ENCODE measurements at places on chromosomes 3 and 15.
A peak's percentile ranks its signal among the peaks of the same experiment; 100 is the strongest.

DNA sequence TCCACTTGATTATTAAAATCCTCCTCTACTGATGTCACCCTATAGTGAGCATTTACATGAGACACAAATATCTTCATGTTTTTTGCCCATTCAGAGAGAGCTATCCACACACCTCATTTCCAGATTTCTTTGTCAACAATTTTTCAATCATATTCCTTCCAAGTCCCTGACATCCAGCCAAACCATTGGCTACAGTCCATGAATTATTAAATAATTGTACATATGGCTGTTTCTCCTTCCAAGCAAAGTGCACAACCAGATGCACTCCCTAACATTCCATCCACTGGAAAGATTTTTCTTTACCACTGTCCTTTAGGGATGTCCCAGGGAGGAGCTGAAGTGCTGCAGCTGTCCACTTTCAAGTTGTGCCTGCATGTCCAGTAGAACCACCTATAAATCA is 328.0 kb upstream of the MDFIC2 start:
- H3K4me3 ChIP-seq: no peak overlapping the region
- H3K4me1 ChIP-seq: no peaks in the 10 kb centered on the region
- H3K27me3 ChIP-seq: no peaks in the 10 kb centered on the region

DNA sequence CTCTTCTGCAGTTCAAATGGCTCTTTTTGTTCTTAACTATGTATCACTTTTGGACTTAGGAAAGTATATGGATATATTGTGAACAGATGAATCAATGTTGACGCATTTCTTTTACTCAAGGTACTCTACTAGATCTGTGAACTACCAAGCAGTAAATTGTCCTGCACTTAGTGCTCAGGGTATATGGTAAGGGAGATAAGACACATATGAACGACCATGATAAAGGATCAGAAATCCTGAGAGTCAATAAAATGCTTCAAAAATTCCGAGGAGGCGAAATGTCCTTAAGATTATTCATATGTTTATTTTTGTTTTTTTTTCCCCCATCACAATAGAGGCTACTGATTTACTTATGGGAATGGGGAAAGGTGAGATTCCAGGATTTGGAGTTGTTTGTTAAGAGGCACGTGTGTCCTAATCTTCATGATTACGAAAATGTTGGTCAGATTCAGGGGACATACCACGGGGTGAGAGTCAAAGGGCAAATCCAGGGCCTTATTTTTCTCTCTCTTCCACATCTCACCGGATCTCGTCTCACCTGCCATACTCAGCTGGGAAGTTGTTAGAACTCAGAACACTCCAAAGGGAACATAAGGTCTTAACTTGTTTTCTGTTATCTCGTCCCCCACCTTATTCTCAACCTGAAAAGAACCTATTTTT is 475.1 kb upstream of the TBL1XR1 start:
- H3K27ac ChIP-seq: no peak overlapping the region
- H3K4me3 ChIP-seq: no peak overlapping the region

DNA sequence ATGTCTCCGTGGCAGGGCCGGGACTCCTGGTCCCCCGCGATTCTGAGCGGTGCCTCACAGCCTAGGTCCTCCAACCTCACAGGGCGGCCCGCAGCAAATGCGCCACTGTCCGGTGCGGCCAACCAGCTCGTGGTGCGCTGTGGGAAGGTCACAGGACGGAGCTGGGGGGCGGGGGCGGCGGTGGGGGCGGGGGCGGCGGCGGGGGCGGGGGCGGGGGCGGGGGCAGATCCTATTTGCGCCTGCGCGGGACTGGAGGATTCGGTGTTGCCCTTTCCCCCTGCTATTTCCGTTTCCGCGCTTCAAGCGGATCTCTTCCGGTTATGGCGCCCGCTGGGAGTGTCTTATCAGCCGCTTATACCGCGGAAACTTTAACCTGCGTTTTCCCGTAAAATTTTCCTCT is 106.7 kb upstream of the SNRPN start:
- no peak for DNase-seq
- no peaks in the 10 kb centered on the region for H3K36me3 ChIP-seq
- H3K4me3 ChIP-seq: peak overlapping the region; percentile 23

GRCh38 chr15:33311312-33311971 is 675 bp downstream of the RYR3 start:
- no peak for DNase-seq
- H3K4me1 ChIP-seq: no peaks in the 10 kb centered on the region
- no peaks in the 10 kb centered on the region for H3K36me3 ChIP-seq
- H3K27ac ChIP-seq: no peak overlapping the region

DNA sequence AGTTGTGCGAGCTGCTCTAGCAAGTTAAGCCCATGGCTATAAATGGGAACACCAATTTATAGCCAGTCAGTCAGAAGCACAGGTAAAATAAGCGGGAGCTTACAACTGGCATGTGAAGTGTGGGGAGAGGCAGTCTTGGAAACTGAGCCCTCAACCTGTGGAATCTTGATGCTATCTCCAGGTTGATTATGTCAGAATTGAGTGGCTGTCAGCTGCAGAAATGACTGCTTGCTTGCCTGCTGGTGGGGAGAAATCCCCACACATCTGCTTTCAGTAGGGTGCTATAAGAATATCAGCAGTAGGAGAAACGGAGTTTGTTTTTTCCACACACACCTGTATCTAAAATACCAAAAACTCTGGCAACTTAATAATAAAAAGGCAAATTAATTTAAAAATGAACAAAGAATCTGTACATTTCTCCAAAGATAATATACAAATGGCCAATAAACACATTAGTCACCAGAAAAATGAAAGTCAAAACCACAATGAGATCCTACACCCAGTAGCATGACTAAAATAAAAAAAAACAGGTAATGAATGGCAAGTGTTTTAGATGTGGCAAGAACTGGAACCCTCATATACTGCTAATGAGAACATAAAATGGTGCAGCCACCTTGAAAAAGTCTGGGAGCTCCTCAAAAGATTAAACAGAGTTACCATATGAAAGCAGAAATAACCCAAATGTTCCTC is 26.0 kb upstream of the MAP4 start:
- no peaks in the 10 kb centered on the region for H3K27me3 ChIP-seq
- H3K4me1 ChIP-seq: peaks cover 10% of the 10 kb centered on the region
- no peak for DNase-seq
- H3K36me3 ChIP-seq: no peaks in the 10 kb centered on the region
- H3K4me3 ChIP-seq: no peak overlapping the region

DNA sequence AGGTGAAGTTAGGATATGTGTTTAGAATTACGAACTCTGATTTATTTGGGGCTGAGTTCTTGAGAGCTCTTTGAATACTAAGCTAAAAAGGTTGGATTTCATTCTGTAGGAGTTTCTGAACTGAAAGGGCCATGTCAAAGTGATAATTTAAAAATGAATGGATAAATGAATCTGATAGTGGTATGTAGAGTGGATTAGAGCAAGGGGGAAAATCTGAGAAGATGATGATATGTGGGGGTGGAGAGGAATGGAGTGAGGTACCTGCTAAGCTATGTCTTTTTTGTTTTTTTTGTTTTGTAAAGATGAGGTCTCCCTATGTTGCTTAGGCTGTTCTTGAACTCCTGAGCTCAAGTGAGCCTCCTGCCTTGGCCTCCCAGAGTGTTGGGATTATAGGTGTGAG is 44.6 kb upstream of the SLC22A13 start:
- DNase-seq: no peak
- no peaks in the 10 kb centered on the region for H3K4me1 ChIP-seq
- H3K27ac ChIP-seq: no peak overlapping the region
- no peaks in the 10 kb centered on the region for H3K27me3 ChIP-seq
- no peak overlapping the region for H3K4me3 ChIP-seq

GRCh38 chr3:117898722-117899522 is 1135.7 kb downstream of the IGSF11 start:
- H3K27me3 ChIP-seq: no peaks in the 10 kb centered on the region
- H3K36me3 ChIP-seq: no peaks in the 10 kb centered on the region
- H3K4me1 ChIP-seq: no peaks in the 10 kb centered on the region
- H3K27ac ChIP-seq: no peak overlapping the region

- DNase-seq: no peak
- no peaks in the 10 kb centered on the region for H3K27me3 ChIP-seq
- H3K4me1 ChIP-seq: no peaks in the 10 kb centered on the region
- H3K4me3 ChIP-seq: no peak overlapping the region
- no peak overlapping the region for H3K27ac ChIP-seq
Observed at GRCh38 chr3:160114355-160114995, 110.7 kb upstream of the C3orf80 start.

DNA sequence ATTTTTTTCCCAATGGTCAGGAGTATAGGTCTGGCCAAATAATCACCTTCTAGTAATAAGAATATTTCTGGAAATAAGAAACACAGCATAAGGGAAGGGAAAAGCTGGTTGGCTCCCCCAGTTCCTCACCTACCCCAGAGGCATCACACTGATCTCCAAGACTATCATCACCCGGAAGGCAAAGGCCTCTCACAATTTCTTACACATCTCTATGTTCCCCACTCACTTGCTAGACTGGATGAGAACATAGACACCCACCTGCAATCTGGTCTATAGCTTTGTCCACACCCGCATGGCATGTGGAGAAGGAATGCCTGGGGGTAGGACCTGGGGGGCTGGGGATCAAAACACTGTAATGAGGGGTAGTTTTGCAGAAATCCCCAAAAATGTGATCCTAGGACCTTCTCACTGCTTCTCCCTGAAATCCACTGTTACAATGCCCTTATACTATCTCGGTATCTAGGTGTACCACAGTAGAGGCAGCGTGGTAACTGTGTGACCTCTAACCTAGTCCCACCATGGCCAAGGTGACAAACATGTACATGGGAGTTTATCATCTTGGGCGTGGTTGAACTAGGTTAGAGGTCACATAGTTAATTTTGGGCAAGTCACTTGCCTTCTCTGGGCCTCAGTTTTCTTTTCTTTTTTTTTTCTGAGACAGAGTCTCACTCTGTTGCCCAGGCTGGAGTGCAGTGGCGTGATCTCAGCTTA is 29.5 kb upstream of the NRROS start:
- no peak for DNase-seq
- no peak overlapping the region for H3K4me3 ChIP-seq
- H3K27ac ChIP-seq: no peak overlapping the region
- H3K27me3 ChIP-seq: no peaks in the 10 kb centered on the region
- no peaks in the 10 kb centered on the region for H3K36me3 ChIP-seq

GRCh38 chr3:96843505-96844203 is 29.3 kb downstream of the EPHA6 start:
- DNase-seq: no peak
- no peaks in the 10 kb centered on the region for H3K4me1 ChIP-seq
- no peak overlapping the region for H3K4me3 ChIP-seq
- H3K27ac ChIP-seq: no peak overlapping the region
- no peaks in the 10 kb centered on the region for H3K27me3 ChIP-seq

- H3K27me3 ChIP-seq: no peaks in the 10 kb centered on the region
- DNase-seq: no peak
- no peaks in the 10 kb centered on the region for H3K4me1 ChIP-seq
- no peak overlapping the region for H3K4me3 ChIP-seq
- H3K27ac ChIP-seq: no peak overlapping the region
Observed at GRCh38 chr15:73573572-73573971, 59.6 kb downstream of the NPTN start.

- H3K27me3 ChIP-seq: no peaks in the 10 kb centered on the region
- H3K4me1 ChIP-seq: no peaks in the 10 kb centered on the region
- H3K4me3 ChIP-seq: no peak overlapping the region
- no peaks in the 10 kb centered on the region for H3K36me3 ChIP-seq
- no peak for DNase-seq
- no peak overlapping the region for H3K27ac ChIP-seq
Observed at GRCh38 chr3:192902549-192902948, 15.1 kb downstream of the MB21D2 start.

DNA sequence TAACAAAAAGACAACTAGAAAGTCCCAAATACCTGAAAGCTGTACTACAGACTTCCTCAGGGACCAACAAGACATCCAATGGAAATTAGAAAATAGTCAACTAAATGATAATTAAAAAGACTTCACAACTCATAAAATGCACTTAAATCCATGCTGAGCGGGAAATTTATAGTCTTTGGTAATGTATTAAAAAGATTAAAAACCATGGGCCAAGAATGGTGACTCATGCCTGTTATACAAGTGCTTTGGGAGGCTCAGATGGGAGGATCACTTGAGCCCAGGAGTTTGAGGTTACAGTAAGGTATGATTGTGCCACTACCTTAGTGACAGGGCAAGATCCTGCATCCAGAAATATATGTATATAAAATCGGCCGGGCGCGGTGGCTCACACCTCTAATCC is 45.0 kb downstream of the CPEB1 start:
- no peaks in the 10 kb centered on the region for H3K4me1 ChIP-seq
- H3K27me3 ChIP-seq: no peaks in the 10 kb centered on the region
- H3K27ac ChIP-seq: no peak overlapping the region
- no peak overlapping the region for H3K4me3 ChIP-seq
- H3K36me3 ChIP-seq: no peaks in the 10 kb centered on the region
- no peak for DNase-seq

- H3K27ac ChIP-seq: no peak overlapping the region
- no peak for DNase-seq
- H3K27me3 ChIP-seq: no peaks in the 10 kb centered on the region
- no peaks in the 10 kb centered on the region for H3K4me1 ChIP-seq
- H3K36me3 ChIP-seq: no peaks in the 10 kb centered on the region
- H3K4me3 ChIP-seq: no peak overlapping the region
Observed at GRCh38 chr15:32675466-32675865, 34.0 kb downstream of the SCG5 start.

GRCh38 chr3:183896184-183896583 is 11.5 kb upstream of the PARL start:
- no peak overlapping the region for H3K27ac ChIP-seq
- H3K4me1 ChIP-seq: no peaks in the 10 kb centered on the region
- no peaks in the 10 kb centered on the region for H3K27me3 ChIP-seq
- DNase-seq: no peak
- no peak overlapping the region for H3K4me3 ChIP-seq

- no peaks in the 10 kb centered on the region for H3K36me3 ChIP-seq
- peaks cover 11% of the 10 kb centered on the region for H3K27me3 ChIP-seq
- H3K27ac ChIP-seq: no peak overlapping the region
- DNase-seq: no peak
Observed at GRCh38 chr15:91224755-91225380, 124.8 kb downstream of the SV2B start.

DNA sequence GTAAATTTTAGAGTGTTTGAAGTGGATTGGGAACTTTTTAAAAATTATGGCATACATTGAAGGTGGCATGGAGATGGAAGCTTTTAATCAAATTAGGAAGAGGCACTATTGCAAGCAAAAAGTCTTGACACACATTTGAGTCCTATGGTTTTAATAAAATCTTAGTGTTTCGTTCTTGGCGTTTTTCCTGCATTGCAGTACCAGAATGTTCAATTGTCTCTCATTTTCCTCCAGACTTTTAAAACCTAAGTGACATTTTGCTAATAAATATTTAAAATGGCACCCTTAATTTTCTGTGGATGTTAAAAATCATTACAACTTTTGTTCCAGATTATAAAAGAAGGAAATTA is 2.2 kb downstream of the TGFBR2 start:
- H3K4me1 ChIP-seq: peaks cover 6% of the 10 kb centered on the region
- no peaks in the 10 kb centered on the region for H3K36me3 ChIP-seq
- no peak for DNase-seq
- peak overlapping the region; percentile 99 for H3K27ac ChIP-seq
- H3K27me3 ChIP-seq: no peaks in the 10 kb centered on the region

- H3K27ac ChIP-seq: no peak overlapping the region
- H3K27me3 ChIP-seq: peaks cover 5% of the 10 kb centered on the region
- no peak for DNase-seq
- no peaks in the 10 kb centered on the region for H3K4me1 ChIP-seq
- no peak overlapping the region for H3K4me3 ChIP-seq
- H3K36me3 ChIP-seq: no peaks in the 10 kb centered on the region
Observed at GRCh38 chr15:78200276-78200930, 34.0 kb downstream of the ACSBG1 start.

- no peak overlapping the region for H3K4me3 ChIP-seq
- H3K27me3 ChIP-seq: no peaks in the 10 kb centered on the region
- no peak overlapping the region for H3K27ac ChIP-seq
- no peaks in the 10 kb centered on the region for H3K36me3 ChIP-seq
- H3K4me1 ChIP-seq: no peaks in the 10 kb centered on the region
Observed at GRCh38 chr3:178075344-178075743, 460.9 kb upstream of the KCNMB2 start.
